ENCODE measurements at places on chromosomes 3 and 15. TPM values are rescaled to one million over a fixed set of nuclear protein-coding genes. Genes with fewer than 3 reads are reported as not detected.

GRCh38 chr15:92061511-92062195 is 208.1 kb downstream of the SLCO3A1 start:
- no peak overlapping the region for H3K4me3 ChIP-seq
- H3K4me1 ChIP-seq = peaks cover 15% of the 10 kb centered on the region
- no peaks in the 10 kb centered on the region for H3K36me3 ChIP-seq

GRCh38 chr15:62068071-62068809 is 1.5 kb downstream of the C2CD4A start:
- H3K4me3 ChIP-seq = peak overlapping the region; percentile 36
- H3K27ac ChIP-seq = no peak overlapping the region
- no peak for DNase-seq
- H3K27me3 ChIP-seq = peaks cover 5% of the 10 kb centered on the region

GRCh38 chr3:130850044-130850797 is 43.7 kb upstream of the ATP2C1 start:
- peak; percentile 53 for DNase-seq
- peaks cover 43% of the 10 kb centered on the region for H3K4me1 ChIP-seq
- H3K36me3 ChIP-seq = no peaks in the 10 kb centered on the region
- H3K4me3 ChIP-seq = peak overlapping the region; percentile 81

DNA sequence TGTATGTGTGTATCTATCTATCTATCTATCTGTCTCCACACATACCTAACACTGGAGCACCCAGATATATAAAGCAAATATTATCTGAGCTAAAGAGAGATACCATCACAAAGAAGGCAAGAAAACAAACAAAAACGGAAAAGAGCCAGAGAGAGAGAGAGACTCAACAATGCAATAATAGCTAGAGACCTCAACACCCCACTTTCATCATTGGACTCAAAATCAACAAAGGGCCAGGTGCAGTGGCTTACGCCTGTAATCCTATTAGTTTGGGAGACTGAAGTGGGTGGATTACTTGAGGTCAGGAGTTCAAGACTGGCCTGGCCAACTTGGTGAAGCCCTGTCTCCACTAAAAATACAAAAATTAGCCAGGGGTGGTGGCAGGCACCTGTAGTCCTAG is 23.4 kb downstream of the NCBP2 start:
- no peaks in the 10 kb centered on the region for H3K4me1 ChIP-seq
- H3K4me3 ChIP-seq = no peak overlapping the region
- DNase-seq = no peak
- H3K27ac ChIP-seq = no peak overlapping the region

- no peaks in the 10 kb centered on the region for H3K27me3 ChIP-seq
- H3K27ac ChIP-seq = no peak overlapping the region
- no peaks in the 10 kb centered on the region for H3K4me1 ChIP-seq
- H3K4me3 ChIP-seq = no peak overlapping the region
- H3K36me3 ChIP-seq = no peaks in the 10 kb centered on the region
- DNase-seq = no peak
Measured at GRCh38 chr3:100503448-100503847, 11.0 kb downstream of the TMEM45A start.

DNA sequence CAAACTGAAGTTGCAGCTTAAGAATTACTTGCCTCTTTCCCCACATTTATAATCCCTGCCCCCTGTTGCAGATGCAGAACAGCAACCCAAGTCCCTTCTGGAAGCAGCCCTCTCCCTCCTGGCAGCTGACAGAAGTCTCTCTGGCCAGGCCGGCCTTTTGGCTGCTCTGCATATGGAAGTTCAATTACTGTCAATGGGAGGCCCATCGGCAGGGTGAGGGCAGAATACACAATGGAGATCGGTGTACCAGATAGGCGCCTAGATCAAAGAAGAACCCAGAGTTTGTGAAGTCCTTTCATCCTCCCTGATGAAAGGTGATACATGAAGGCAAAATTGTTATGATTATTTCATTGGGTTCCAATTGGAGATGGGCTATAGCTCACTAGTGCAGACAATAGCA is 327.9 kb upstream of the CTNNB1 start:
- no peak overlapping the region for H3K4me3 ChIP-seq
- H3K27ac ChIP-seq = no peak overlapping the region
- no peaks in the 10 kb centered on the region for H3K4me1 ChIP-seq
- no peaks in the 10 kb centered on the region for H3K36me3 ChIP-seq

DNA sequence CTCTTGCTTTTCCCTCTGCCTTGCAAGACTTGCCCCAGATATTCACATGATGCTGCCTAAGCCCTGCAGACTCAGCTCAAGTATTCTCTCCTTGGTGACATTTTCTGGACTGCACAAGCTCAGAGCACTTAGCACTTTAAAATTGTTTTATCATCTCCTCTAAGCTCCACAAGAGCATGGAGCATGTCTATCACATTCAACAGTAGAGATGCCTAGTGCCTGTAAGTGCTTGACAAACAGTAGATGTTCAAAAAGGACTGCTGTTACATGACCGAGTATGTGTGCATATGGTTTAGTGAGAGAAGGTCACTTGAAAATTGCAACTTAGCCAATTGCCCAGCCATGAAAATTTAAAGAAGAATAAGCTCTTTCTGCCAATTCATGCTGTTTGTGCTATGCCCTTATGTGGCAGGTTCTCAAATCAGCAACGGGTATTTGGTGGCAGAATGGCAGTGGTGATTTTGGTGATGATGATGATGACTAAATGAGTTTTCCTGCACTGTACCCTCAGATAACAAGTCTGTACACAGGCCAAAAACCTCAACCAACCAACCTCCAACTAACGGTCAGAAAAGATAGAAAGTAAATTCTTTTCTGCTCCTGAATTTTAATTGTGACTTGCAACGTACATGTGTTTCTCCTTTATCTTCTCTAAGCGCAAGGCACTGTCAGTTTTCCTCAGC is 647.2 kb upstream of the UBE2E2 start:
- no peak for DNase-seq
- H3K27ac ChIP-seq = no peak overlapping the region
- H3K27me3 ChIP-seq = no peaks in the 10 kb centered on the region
- no peak overlapping the region for H3K4me3 ChIP-seq

DNA sequence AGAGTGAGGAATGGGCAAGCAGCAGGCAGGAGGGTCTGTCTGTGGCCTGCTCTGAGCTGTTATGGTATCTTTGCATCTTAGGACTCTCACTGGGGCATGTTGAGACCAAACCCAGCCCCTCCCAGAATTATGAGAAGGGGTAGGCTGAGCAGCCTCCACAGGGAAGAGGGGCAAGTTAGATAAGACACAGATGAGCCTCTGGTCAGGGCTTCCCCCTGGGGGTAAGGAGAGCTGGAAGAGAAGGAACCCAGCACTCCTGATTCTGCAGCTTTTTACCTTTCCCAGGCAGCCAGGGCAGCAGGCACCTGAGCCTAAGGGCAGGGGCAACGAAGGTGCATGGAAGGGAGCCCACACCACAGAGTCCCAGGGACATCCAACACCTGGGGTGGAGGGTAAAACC is 19.3 kb downstream of the DUOX1 start:
- peaks cover 29% of the 10 kb centered on the region for H3K36me3 ChIP-seq
- peak overlapping the region; percentile 14 for H3K27ac ChIP-seq
- H3K4me3 ChIP-seq = no peak overlapping the region
- no peaks in the 10 kb centered on the region for H3K27me3 ChIP-seq

DNA sequence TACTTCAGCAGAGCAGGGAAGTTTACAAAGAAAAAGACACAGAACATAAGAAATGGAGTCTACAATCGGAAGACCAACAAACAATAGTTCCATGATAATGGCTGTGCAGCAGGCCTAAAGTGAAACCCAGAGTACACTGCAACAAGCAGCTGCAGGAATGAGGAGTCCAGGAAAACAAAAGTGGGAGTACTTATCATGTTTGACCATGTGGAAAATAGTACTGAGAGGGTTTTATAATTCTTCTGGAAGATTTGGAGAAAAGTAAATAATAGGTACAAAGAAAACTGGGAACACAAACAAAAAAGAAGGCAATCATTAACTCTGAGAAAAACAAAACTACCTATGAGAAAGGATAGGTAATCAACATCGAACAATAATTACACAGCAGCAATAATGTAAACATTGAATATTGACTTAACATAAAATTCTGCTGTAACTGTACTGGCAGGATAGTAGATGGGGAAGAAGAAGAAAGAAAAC is 87.5 kb downstream of the NEK10 start:
- no peak overlapping the region for H3K27ac ChIP-seq
- no peak overlapping the region for H3K4me3 ChIP-seq
- H3K36me3 ChIP-seq = no peaks in the 10 kb centered on the region
- H3K27me3 ChIP-seq = no peaks in the 10 kb centered on the region
- DNase-seq = no peak

- H3K27me3 ChIP-seq = no peaks in the 10 kb centered on the region
- no peak overlapping the region for H3K4me3 ChIP-seq
- H3K4me1 ChIP-seq = no peaks in the 10 kb centered on the region
- H3K27ac ChIP-seq = no peak overlapping the region
- no peak for DNase-seq
- H3K36me3 ChIP-seq = no peaks in the 10 kb centered on the region
Measured at GRCh38 chr3:385151-385550, 188.6 kb downstream of the CHL1 start.

DNA sequence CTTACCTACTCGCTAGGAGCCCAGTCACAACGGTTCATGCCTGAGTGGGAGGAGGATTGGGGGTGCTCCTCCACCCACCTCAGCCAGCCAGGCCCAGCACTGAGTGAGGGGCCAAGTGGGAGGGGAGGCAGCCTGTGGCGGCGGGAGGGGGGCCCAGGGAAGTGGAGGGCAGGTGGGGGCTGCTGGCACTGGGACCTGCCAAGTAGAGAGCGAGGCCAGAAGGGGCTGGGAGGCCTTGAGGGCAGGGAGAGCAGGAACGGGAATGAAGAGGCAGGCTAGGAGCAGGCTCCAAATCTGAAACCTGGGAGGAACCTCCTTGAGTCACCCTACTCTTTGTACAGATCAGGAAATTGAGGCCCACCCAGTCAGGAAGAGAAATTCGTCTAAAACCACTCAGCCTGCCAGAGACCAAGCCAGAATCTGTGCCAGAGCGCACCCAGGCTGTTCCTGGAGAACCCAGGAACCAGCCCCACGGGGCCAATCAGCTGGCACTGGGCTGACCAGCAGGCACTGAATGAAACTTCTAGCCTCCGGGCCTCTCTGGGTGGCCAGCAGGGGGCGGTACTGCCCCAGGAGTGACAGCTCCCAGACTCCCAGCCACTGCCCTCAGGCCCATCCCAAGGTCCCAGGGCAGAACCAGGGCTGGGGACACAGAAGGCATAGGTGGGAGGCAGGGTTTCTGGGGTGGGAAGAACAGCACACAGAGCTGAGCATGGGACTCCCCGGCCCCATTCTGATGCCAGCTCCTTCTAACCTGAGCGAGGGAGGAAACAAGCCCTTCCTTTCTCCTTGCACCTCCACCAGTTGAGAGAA is 14.8 kb upstream of the CYP11A1 start:
- H3K27me3 ChIP-seq = no peaks in the 10 kb centered on the region
- H3K36me3 ChIP-seq = no peaks in the 10 kb centered on the region
- peak overlapping the region; percentile 96 for H3K27ac ChIP-seq
- H3K4me3 ChIP-seq = no peak overlapping the region
- H3K4me1 ChIP-seq = peaks cover 74% of the 10 kb centered on the region
- DNase-seq = no peak

- H3K4me3 ChIP-seq = no peak overlapping the region
- H3K27me3 ChIP-seq = no peaks in the 10 kb centered on the region
- no peak overlapping the region for H3K27ac ChIP-seq
- H3K4me1 ChIP-seq = peaks cover 8% of the 10 kb centered on the region
Measured at GRCh38 chr3:187926620-187927019, 181.4 kb upstream of the BCL6 start.

DNA sequence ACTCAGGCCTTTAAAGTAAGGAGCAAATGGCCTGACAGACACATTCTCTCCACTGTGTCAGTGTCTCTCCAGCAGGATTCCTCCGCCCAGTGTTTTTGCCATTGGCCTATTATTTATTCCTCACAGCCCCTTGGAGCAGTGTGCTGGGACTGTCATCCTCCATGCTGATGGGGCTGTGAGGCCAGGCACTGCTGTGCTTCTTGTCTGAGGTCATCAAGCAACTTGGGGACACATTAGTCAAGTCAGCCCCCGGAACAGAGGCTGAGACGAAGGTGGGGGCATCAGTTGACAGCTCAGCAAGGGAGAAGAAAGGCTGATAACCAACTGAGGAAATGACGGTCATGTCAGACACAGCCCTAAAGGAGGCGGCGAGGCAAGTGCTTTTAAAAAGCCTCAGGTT is 67.4 kb downstream of the XXYLT1 start:
- H3K4me3 ChIP-seq = no peak overlapping the region
- DNase-seq = no peak
- no peak overlapping the region for H3K27ac ChIP-seq
- peaks cover 6% of the 10 kb centered on the region for H3K4me1 ChIP-seq
- no peaks in the 10 kb centered on the region for H3K27me3 ChIP-seq

The CCR8 gene
- not detected for polyA plus RNA-seq

The C3orf70 gene
- polyA plus RNA-seq = 0.01 TPM

The GREM1 gene
- polyA plus RNA-seq = 0.02 TPM

The PIK3CB gene
- 11.5 TPM for polyA plus RNA-seq

The GOLGA8T gene
- not detected for polyA plus RNA-seq

The PLCB2 gene
- polyA plus RNA-seq = 1.1 TPM

The PAK2 gene
- polyA plus RNA-seq = 59.4 TPM
